ENCODE measurements at places on chromosomes 6 and 20.
A peak's percentile ranks its signal among the peaks of the same experiment; 100 is the strongest.

DNA sequence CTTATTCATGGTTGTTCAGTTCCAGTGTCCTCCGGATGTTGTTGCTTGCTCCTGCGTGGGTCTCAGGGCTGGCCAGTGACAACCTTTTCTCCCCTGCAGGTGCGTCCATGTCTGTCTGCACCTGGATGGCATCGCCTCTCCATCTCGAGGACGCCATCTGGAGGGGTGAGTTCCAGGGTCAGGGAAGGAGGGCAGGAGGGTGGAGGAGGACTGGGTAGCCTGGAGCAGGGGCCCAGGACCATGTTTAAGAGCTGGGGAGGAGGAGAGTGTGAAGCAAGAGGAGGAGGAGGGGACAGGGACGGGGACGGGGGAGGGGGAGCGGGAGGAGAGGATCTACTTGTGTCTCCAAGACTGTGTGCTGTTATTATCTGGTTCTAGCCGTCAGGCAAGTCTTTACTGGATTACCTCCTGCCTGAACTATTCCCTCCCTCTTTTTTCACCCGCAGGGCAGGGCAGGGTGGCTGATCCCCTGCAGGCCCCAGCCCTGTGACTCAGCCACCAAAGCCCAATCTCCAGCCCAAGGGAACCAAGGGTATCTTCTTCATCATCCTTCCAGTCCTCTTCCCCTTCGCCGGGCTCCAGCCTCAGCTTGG lies 32.2 kb upstream of the TULP1 start:
- no peak for DNase-seq

DNA sequence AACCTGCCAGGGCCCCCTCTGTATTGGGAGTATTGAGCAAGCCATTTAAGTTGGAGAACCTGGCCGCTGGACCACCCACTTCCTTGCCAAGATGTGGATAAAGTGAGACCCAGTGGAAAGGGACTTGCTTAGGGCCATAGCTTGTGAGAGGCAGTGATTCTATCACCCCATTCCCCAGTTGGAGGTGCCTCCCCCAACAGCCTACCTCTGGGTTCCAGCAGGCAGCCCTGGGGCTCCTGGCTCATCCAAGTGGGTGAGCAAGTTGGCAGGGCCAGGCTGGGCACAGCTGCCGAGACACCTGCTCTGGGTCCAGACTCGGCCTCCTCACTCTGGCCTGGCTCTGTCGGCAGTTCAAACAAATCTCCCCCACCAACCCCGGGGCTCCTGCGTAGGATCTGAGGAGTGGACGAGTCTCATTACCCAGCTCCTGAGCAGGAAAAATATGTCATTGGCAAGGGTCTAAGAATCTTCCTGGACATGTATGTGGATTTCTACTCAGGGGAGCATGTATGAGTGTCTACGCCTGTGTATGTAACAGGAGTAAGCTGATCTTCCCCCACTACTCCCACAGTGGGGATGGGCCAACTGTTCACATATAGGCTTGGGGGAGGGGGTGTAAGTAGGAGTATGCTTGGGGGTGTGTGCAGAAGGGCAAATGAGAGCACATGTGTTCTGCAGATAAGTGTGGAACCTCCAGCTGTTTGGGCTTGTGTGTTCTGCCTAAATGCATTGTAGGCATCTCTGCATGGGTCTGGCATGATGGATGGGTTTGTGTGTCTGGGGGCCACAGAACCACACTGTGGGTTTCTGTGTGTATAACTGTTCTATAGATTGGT lies 1.9 kb downstream of the ID1 start:
- peak; percentile 47 for DNase-seq

DNA sequence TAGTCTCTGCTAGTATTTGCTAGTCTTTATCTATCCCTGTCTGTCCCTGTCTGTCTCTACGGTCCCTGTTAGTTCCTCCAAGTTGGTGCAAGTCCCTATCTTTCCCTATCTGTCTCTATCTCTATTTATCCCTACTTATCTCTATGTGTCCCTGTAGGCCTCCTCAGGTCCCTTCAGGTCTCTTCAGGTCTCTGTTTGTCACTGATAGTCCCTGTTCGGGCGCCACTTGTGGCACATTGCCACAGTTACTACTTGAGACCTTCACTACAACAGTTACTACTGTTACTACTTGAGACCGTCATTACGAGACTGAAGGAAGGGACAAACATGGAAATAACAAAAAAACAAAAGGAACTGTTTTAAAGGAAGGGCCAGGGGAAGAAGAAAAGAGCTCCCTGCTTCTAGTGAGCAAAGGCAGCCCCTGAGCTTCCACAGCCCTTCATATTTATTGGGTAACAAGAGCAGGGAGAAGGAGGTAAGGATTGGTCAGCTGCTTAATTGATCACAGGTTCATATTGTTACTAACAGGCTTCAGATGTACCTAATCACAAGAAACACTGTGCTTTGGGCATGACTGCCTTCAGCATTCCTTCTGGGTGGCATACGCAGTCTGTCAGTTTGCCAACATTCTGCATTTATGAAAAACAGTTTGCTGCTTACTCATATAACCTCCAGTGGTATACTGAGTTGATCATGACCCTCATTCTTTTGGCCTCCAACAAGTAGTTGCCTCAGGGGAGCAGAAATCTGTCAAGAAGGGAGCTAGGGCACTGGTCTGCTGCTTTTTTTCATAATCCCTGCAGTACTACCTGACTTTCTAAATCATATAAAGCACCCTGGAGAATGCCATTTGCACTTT lies 8.4 kb downstream of the EPB41L2 start:
- DNase-seq = no peak

GRCh38 chr20:59015411-59015810 lies 3.8 kb upstream of the TUBB1 start:
- DNase-seq = no peak

DNA sequence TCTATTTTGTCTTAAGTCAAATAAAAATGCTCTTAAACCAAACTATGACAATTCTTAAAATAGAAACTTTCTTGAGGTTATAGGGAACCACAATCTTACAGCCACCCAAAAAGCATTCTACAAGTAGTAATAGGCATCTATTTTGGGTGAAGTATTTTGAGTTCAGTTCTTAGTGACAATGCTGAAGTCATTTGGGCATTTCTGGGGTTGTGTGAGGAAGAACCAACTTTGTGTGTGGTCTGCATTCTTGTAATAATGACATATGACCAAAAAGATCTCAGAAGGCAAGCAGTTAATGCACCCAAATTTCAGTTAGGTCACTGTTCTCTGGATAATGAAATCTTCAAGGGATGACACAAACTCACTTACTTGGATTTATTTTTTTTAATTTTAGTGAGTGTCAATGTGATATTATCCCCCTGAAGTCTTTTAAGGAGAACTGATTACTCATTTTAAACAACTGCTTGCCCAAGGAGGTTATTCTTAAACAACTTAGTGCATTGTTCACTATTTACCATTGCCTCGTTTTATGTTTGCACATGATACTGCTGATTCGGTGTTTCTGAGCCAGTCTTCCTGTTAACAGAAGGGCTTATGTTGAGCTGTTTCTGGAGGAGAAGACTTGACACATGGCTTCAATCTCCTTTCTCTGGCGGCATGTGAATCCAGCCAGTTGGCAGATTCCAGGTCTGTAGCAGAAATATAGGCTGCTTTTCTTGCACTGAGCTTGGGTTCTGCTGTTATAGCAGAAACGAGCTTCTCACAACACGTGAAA lies 618.9 kb downstream of the BCKDHB start:
- DNase-seq = no peak
